ENCODE measurements at places on chromosomes 7 and 10.

DNA sequence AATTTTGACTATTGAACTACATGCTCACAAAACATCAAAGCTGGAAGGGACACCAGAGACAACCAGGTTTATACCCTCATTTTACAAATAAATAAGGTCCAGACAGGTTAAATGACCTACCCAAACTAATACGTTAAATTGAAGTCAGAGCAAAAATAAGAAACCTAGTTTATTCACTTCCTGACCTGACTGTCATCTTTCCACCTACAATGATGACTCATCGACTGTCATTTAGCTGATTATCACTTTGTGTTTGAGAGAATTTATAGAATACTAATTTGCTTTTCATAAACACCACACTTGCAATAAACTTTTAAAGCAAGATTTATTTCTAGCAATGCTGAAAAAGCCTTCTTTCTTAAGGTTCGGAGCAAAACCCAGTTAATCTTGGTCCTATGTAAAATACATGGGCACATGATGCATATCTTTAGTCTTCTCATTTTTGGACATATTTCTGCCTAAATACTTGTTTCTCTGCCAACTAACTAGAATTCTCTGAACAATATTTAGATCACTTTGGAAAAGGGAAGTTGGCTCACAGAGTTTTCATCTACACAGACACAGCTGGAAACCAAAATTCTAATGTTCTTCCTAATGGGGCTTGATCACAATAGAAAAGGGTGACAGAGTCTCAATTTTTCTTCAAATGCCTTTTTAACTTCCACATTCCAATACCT, 16.7 kb upstream of the LRRN3 start:
- no peak for DNase-seq

GRCh38 chr10:50558371-50558770, 65.4 kb downstream of the SGMS1 start:
- no peak for DNase-seq

DNA sequence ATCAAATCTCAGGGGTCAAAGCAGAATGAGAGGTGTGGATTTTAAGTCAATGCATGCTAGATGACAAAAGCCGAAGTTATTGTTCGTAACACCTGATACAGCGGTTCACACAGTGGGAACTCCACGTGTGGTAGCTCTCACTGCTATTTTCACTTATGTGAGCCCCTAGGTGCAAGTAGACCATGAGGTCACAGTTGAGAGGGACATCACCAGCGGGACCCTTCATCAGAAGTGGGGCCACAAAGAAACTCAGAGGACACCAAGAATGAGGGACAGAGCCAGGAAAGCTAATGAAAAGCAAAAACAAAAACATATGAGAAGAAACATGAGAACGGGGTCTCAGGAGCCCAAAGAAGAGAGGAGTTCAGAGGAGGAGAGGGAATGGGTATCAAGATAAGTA, 63.5 kb downstream of the ADAM12 start:
- no peak for DNase-seq

DNA sequence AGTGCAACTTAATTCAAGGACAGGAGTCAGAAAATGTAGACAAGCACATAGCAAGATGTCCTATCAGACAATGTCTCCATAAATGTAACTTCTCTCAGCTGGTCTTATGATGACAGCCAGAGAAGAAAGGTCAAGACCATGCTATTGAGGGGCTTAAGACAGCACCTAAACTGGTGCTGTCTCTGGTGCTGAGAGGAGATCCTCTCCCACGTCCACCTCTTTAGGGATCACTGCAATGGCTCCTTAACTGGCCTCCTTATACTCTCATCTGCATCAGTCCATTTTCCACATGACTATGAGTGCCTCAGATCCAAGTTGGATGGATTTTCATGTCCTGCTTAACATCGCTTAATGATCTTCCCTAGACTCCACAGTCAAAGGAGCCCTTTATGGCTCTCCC, 210.6 kb downstream of the ARL4A start:
- no peak for DNase-seq

DNA sequence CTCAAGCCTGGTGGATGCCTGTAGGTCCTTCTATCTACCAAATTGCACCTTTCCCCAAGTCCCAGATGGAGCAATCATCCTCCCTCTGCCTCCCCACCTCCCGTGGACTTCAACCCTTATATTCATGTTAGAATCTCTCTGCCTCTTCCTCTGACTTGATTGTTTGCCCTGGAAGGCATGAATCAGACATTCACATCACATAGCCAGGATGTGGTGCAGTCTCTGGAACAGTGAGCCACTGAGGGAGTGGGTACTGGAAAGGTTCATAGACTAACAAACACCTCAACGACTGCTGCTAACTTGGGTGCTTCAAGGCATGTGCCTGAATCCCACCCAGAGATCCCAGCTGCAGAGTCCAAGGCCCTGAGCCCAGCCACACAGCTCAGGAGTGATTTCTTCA, 494.0 kb downstream of the TNS3 start:
- no peak for DNase-seq

DNA sequence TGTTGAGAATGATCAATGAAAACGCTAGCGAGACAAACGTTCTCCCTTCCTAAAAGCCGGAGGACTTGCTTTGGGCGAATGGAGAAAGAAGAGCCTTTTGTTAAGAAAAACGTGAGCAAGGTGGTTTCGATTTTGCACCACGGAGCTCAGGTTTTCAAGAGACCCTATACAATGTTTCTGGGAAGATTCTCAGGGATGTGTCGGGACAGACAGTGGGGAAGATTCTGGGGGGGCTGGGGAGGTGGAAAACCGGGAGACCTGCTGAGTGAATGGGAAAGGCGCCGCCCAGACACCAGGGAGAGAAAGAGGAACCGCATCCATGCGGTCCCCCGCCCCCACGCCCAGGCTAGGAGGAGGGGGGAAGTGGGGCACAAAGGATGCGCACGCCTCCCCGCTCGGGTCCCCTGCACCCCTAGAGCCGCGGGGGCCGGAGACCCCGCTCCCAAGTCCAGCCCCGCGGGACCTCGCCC, 745 bp downstream of the YWHAG start:
- no peak for DNase-seq

DNA sequence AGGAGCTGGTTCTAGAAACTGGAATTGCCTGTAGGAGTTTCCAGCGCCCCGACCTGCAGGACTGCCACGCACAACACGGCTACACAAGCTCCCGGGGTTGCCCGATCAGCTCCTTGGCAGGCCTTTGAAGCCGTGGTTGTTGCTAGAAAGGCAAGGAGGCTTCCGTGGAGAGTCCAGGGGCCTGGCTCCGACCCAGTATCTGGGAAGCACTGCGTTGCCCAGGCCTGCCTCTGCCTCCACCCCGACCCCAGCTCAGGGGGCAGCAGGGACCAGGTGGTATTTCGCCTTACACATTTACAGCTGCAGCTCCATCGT, 54.4 kb downstream of the PROSER2 start:
- DNase-seq, result no peak

DNA sequence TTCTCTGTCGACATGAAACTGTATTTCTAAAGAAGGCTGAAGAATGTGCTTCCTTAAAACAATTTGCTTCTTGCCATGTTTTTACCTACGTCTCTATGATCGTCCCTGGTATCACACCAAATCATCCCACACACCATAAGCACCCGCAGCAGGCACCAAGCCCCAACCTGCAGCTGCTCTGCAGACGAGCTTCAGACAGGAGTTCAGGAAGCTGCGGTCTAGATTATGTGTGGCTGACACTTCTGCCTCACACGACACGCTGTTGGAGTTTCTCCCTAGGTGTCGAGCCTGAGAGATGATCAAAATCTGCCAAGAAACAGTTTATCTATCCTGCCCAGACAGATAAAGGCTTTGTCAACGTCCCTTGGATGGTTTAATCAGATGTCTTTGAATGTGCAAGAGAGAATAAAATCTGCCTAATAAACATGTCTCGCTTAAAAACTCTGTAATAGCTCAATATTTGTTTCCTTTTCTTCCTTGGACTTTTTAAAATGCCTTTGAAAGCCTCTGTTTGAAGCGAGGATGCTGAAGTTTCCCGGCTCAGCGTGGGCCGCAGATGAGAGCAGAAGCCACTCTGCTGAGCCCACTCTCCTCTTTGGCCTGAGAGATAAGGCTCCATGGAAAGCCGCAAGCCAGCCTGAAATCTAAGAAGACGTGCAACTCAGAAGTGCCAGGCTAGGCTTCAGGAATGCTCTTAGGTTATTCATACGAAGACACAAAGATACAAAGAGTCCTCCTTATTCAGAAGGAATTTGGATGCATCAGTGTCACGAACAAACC, 158.3 kb upstream of the PFKP start:
- no peak for DNase-seq

- DNase-seq, result no peak
Measured at GRCh38 chr10:6101181-6101580, 12.3 kb downstream of the RBM17 start.

- DNase-seq, result no peak
Measured at GRCh38 chr10:61110936-61111335, 167.0 kb upstream of the RHOBTB1 start.

DNA sequence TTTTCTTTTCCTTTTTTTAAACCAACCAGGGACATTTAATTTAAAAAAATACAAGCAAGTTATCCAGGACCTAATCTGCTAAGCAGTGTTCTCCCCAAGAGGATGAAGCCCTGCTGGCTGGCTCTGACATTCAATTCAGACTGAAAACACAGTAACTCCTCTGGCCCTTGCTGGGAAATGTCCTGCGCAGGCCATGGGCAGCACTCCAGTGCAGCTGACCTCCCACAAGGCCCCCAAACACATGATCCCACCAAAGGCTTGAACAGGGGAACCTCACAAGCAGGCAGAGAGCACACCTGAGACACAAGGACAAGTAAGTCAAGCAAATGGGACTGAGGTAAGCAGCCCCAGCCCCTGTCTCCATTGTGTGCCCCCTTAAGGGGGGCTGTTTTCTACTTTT, 56.9 kb upstream of the FHIP2A start:
- no peak for DNase-seq

GRCh38 chr10:110995301-110995700, 75.9 kb downstream of the SHOC2 start:
- DNase-seq, result no peak

DNA sequence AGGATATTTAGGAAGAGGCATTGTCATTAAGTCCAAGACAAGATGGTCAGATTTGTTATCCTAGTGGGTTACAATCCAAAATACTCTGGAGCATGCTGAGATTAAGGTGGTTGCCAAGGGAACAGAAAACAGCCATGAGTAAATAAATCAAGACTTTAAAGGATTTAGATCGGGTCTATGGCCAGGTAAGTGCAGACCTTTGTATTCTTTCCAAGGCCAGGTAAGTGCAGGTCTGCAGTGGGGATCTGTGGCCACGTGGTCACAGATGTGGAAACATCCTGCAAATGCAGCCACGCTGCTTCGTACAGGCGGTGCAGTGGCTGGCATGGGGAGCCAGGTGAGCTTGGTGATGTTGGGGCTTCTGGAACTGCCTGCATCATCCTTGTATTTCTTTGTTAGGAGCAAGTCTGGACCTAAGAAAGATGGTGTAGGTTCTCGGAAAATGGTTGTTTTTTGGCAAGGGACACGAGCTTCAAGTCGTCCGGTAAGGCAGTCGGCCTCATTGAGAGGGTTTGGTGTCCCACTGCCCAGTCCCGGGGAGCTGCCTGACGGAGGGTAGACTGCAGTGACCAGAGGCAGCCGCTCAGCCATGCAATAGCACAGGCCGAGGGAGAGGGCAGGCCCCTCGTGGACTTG, 21.8 kb downstream of the ZNF775 start:
- no peak for DNase-seq

DNA sequence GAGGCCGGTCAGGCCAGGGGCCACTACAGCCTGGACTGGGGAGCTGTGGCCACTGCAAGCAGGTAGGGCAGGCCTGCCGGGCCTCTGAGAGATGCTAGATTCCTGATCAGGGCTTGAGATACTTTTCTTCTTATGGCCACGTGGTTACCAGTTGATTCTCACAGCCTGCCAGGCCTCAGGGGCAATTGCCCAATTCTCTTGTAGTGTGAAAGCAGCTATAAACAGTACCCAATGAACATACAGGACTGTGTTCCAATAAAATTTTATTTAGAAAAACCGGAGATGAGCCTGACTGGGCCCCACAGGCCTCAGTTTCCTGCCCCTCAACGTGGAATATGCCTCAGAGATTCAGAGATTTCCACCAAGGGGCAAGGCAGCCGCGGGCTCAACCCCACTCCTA, 475.2 kb downstream of the TCERG1L start:
- DNase-seq, result no peak

- DNase-seq, result no peak
Measured at GRCh38 chr10:88337134-88337533, 246.0 kb downstream of the RNLS start.

DNA sequence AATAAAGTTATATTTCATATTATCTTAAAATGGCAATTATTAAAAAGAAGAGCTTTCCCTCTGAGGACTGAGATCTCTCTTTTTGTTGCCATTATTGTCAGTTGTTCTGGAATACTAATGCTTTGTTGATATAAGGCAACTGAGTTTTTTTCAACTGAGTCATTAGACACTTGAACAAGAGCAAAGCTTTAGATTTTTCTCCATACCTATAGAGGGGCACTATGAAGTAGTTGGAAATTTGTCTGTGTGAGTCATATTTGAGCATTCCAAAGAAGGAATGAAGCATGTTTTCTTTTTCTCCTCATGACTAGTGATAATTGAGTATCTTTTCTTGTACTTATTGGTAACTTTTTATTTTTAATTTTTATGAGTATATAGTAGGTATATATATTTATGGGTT, 24.5 kb downstream of the RPA3 start:
- DNase-seq, result no peak

- no peak for DNase-seq
Measured at GRCh38 chr10:30502266-30503060, 68.5 kb downstream of the MAP3K8 start.

GRCh38 chr7:84291756-84292155, 97.2 kb upstream of the SEMA3A start:
- DNase-seq, result no peak

GRCh38 chr7:142063551-142064442, 47.7 kb upstream of the MGAM2 start:
- DNase-seq, result no peak

DNA sequence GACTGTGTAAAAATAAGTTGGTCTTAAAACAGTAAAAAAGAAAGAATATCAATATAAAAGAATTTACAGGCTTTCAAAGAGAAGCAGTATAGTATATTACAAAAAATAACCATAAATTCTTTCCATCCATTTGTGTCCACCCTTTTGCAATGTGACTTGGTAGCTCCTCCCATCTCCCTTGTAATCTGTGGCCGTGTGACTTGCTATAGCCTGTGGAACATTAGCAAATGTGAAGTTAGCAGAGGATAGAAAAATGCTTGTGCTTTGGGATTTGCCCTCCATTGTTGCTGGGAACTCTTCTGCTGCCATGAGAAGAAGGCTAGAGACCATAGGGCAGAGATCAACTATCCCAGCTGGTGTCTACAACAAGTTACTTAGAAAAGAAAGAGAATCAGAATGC, 30.2 kb downstream of the KLHL7 start:
- no peak for DNase-seq

DNA sequence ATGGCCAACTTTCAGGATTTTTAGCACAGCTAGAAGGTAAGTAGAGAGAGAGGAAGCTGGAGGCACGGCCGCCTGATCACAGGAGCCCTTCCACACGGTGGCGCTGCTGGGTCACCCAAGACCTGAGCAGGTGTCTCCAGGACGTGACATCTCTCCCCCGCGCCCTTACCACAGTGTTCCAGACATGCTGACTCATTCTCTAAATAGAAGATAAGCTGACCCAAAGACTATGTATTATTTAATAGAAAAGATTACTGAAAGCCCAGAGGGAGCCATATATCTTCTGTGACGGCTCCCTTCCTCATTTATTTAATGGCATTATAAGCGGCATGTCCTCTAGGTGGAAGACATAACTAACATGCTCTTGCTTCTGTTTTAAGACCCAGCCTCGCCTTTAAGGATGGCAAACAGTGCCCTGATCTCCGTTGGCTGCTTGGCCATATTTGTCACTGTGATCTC, 26.0 kb upstream of the MALSU1 start:
- DNase-seq, result peak; percentile 17

Data from skin of body (tissue), 3 donors.